Transverse colon (tissue), 4 donors: ENCODE measurements at places on chromosomes 6 and 20. TPM values are rescaled to one million over a fixed set of nuclear protein-coding genes. Genes with fewer than 3 reads are reported as not detected.

GRCh38 chr6:87951751-87952150 lies 95.9 kb upstream of the SPACA1 start:
- no peaks in the 10 kb centered on the region for H3K36me3 ChIP-seq
- H3K4me1 ChIP-seq, result no peaks in the 10 kb centered on the region

DNA sequence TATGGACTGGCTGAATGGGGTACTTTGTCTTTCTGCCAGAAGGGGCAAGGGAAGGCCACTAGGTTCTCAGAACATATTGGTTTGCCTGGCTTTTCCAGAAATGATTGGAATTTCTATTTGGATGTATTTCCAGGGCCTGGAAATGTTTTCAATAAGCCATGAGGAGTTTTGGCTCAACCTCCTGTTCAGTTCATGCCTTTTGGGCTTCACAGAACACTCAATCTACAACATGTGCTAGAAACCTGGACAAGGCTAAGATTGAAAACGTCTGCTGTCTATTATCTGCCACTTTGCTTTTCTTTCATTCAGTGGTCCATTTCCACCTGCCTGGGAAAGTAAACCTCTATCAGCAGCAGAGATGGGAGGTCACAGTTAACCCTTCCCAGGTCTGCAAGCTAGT lies 793.4 kb downstream of the TENT5A start:
- H3K36me3 ChIP-seq, result no peaks in the 10 kb centered on the region
- no peak for DNase-seq
- no peaks in the 10 kb centered on the region for H3K27me3 ChIP-seq

DNA sequence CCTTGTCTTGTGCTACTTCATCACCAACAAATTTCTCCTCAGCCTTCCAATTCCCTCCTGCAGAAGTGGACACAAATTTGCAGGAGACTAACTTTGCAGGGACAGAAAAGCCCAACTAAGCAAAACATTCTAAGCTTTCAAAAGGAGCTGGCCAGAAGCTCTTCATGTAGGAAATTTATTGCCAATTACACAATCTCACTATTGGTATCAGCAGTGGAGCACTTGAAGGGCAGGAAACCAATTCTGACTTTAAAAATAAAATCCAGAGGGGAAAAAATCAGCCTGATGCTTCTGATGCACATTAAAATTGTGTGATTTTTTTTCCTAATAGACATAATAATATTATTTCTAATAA lies 193.3 kb downstream of the LY86 start:
- H3K4me3 ChIP-seq, result no peak overlapping the region
- no peak for DNase-seq
- no peaks in the 10 kb centered on the region for H3K27me3 ChIP-seq
- no peaks in the 10 kb centered on the region for H3K36me3 ChIP-seq
- no peak overlapping the region for H3K27ac ChIP-seq

DNA sequence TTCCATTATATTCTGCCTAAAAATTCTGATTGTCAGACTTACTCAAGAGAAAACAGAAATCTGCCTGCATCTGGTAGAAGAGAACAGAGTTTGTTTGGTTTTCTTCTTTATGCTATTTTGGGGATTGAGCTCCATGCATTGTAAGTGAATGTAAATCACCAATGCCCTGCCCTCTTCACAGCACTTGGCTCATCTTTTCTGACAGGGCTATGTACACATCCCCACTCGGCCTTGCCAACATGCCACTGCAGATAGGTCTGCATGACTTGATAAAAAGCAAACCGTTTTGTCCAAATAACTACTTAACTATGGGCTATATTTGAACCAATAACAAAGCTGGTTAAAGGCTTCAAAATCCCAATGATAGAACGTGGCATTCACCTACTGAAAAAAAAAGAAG lies 117.7 kb downstream of the IBTK start:
- no peaks in the 10 kb centered on the region for H3K4me1 ChIP-seq
- H3K4me3 ChIP-seq, result no peak overlapping the region
- no peak for DNase-seq
- no peaks in the 10 kb centered on the region for H3K36me3 ChIP-seq

DNA sequence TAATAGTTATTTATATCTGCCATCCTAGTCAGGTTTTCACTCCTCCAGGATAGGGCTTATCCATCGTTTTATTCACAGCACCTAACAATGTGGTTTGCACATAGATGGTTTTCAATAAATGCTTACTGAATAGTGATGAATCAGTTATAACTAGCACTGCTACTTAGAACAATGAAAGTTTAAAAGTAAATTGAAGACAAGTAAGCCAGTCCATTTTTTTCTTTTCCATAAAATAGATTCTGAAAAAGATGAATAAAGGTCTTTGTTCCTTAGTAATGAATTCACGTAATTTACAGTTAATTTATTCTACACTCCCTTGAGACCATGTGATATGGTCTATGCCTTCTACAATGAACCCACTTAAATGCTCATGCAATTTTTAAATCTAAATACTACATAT lies 212.5 kb downstream of the RNGTT start:
- no peak for DNase-seq
- no peak overlapping the region for H3K4me3 ChIP-seq
- no peaks in the 10 kb centered on the region for H3K36me3 ChIP-seq
- no peaks in the 10 kb centered on the region for H3K27me3 ChIP-seq

- peak overlapping the region; percentile 25 for H3K4me3 ChIP-seq
- peak; percentile 30 for DNase-seq
- no peaks in the 10 kb centered on the region for H3K36me3 ChIP-seq
- H3K27ac ChIP-seq, result peak overlapping the region; percentile 5
- H3K4me1 ChIP-seq, result peaks cover 11% of the 10 kb centered on the region
- no peaks in the 10 kb centered on the region for H3K27me3 ChIP-seq
These were observed 230.7 kb upstream of the BTBD3 start for GRCh38 chr20:11686820-11687543.

DNA sequence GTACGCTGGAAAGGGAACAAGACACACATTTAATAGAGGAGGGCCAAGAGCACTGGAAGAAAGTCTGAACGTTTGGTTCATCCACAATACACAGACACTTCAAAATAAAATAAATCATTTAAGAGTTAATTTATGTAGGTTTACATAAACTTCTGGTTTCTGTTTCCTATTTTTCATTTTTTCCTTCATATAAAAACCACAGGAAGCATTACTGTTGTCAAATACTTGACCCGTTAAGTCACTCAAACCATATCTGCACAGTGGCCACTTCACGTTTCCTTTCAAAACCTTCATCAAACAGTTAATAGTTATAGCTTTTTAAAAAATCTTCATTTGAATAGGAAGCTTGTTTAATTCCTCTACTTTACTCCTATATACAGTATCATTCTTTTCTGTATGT lies 257.6 kb upstream of the THEMIS start:
- H3K4me1 ChIP-seq, result no peaks in the 10 kb centered on the region
- no peak for DNase-seq
- no peak overlapping the region for H3K4me3 ChIP-seq
- H3K27me3 ChIP-seq, result no peaks in the 10 kb centered on the region

- H3K4me3 ChIP-seq, result no peak overlapping the region
- no peaks in the 10 kb centered on the region for H3K27me3 ChIP-seq
- H3K4me1 ChIP-seq, result no peaks in the 10 kb centered on the region
- no peak for DNase-seq
- H3K36me3 ChIP-seq, result no peaks in the 10 kb centered on the region
- no peak overlapping the region for H3K27ac ChIP-seq
These were observed 145.5 kb upstream of the TOP1 start for GRCh38 chr20:40883097-40883496.

GRCh38 chr20:11965602-11966001 lies 47.9 kb downstream of the BTBD3 start:
- H3K4me1 ChIP-seq, result no peaks in the 10 kb centered on the region
- H3K4me3 ChIP-seq, result no peak overlapping the region
- H3K36me3 ChIP-seq, result no peaks in the 10 kb centered on the region

- H3K36me3 ChIP-seq, result no peaks in the 10 kb centered on the region
- H3K4me1 ChIP-seq, result no peaks in the 10 kb centered on the region
- no peak for DNase-seq
- H3K27me3 ChIP-seq, result no peaks in the 10 kb centered on the region
These were observed 665.5 kb downstream of the TENT5A start for GRCh38 chr6:81086991-81087390.

GRCh38 chr6:50707652-50708300 lies 5.5 kb upstream of the TFAP2D start:
- no peak overlapping the region for H3K4me3 ChIP-seq
- H3K27me3 ChIP-seq, result peaks cover 77% of the 10 kb centered on the region
- no peaks in the 10 kb centered on the region for H3K4me1 ChIP-seq
- H3K36me3 ChIP-seq, result no peaks in the 10 kb centered on the region

- no peak for DNase-seq
- no peaks in the 10 kb centered on the region for H3K36me3 ChIP-seq
- H3K4me3 ChIP-seq, result no peak overlapping the region
- no peaks in the 10 kb centered on the region for H3K27me3 ChIP-seq
These were observed 70.3 kb downstream of the FAM83B start for GRCh38 chr6:54916858-54917257.

DNA sequence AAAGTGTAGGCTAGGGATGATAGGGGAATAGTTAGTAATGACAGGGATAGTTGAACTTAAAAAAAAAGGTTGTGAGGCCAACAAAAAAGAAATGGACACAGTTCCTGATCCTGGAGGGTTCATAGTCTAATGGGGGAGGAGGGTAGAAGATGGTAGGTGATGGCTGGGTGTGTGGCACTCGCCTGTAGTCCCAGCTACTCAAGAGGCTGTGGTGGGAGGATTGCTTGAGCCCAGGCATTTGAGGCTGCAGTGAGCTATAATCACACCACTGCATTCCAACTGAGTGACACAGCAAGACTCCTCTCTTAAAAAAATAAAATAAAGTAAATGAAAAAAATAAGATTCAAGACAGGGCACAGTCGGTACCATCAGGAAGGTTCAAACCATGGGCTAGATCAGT lies 2.4 kb upstream of the MICB start:
- no peak for DNase-seq
- peak overlapping the region; percentile 55 for H3K4me3 ChIP-seq
- H3K36me3 ChIP-seq, result no peaks in the 10 kb centered on the region
- H3K27ac ChIP-seq, result peak overlapping the region; percentile 79

The LY6G6F gene
- not detected for total RNA-seq

The FOXA2 gene
- total RNA-seq, result 10.5 TPM

The C6orf15 gene
- not detected for total RNA-seq

The MROH8 gene
- total RNA-seq, result 3.0 TPM

The FAM83B gene
- total RNA-seq, result 20.2 TPM

The TFAP2D gene
- total RNA-seq, result not detected
